B cell (primary cell): ENCODE measurements at places on chromosomes 7 and 10.

GRCh38 chr7:47288060-47288459 is 293.9 kb downstream of the TNS3 start:
- H3K27ac ChIP-seq, result no peak overlapping the region
- no peak overlapping the region for H3K4me3 ChIP-seq
- H3K36me3 ChIP-seq, result peaks cover 53% of the 10 kb centered on the region
- H3K4me1 ChIP-seq, result no peaks in the 10 kb centered on the region

DNA sequence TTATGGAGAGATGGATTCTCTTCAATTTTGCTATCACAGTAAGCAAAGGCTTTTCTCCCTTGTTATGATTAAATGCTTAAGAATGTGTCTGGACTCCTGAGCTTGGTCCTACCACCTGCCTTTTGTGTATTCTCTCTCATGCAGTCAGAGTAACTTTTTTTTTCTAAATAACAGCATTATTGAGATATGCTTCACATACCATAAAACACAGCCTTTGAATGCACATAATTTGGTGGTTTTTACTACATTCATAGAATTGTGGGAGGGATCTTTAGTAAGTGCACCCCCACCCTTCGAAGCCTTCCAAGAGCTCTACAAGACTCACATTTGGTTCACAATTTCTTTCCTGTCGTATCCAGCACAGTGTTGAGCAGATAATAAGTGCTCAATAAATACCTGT is 175.5 kb downstream of the ADAM12 start:
- no peaks in the 10 kb centered on the region for H3K27me3 ChIP-seq
- DNase-seq, result no peak
- no peak overlapping the region for H3K4me3 ChIP-seq
- H3K4me1 ChIP-seq, result no peaks in the 10 kb centered on the region
- H3K27ac ChIP-seq, result no peak overlapping the region

GRCh38 chr10:81603106-81603620 is 271.8 kb upstream of the NRG3 start:
- DNase-seq, result no peak
- H3K27me3 ChIP-seq, result no peaks in the 10 kb centered on the region
- H3K27ac ChIP-seq, result no peak overlapping the region
- H3K4me1 ChIP-seq, result no peaks in the 10 kb centered on the region
- no peak overlapping the region for H3K4me3 ChIP-seq

DNA sequence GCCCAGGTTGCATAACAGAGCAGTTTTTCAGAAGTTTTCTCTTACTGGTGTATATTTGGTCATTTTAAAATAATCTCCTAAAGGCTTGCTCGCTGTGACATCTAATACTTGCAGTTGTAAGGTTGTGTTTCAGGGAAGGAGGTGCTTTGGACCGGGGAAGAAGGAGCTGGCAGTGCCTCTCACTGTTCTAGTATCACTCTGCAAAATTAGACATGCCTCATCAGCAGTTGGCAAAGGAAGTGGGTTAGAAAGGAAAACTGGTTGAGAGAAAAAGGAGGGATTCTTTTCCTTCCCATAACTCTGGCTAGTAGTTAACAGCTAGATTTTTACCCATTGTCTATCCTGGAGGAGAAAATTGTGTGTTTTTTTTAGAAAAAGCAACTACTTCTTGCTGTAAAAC is 34.8 kb downstream of the CUL1 start:
- no peaks in the 10 kb centered on the region for H3K27me3 ChIP-seq
- no peak overlapping the region for H3K27ac ChIP-seq
- no peaks in the 10 kb centered on the region for H3K4me1 ChIP-seq
- H3K36me3 ChIP-seq, result peaks cover 10% of the 10 kb centered on the region
- H3K4me3 ChIP-seq, result no peak overlapping the region
- no peak for DNase-seq

GRCh38 chr7:151992375-151992774 is 33.1 kb upstream of the GALNT11 start:
- H3K27ac ChIP-seq, result no peak overlapping the region
- no peaks in the 10 kb centered on the region for H3K36me3 ChIP-seq
- peaks cover 7% of the 10 kb centered on the region for H3K27me3 ChIP-seq
- H3K4me3 ChIP-seq, result no peak overlapping the region
- H3K4me1 ChIP-seq, result peaks cover 3% of the 10 kb centered on the region
- DNase-seq, result peak; percentile 56

DNA sequence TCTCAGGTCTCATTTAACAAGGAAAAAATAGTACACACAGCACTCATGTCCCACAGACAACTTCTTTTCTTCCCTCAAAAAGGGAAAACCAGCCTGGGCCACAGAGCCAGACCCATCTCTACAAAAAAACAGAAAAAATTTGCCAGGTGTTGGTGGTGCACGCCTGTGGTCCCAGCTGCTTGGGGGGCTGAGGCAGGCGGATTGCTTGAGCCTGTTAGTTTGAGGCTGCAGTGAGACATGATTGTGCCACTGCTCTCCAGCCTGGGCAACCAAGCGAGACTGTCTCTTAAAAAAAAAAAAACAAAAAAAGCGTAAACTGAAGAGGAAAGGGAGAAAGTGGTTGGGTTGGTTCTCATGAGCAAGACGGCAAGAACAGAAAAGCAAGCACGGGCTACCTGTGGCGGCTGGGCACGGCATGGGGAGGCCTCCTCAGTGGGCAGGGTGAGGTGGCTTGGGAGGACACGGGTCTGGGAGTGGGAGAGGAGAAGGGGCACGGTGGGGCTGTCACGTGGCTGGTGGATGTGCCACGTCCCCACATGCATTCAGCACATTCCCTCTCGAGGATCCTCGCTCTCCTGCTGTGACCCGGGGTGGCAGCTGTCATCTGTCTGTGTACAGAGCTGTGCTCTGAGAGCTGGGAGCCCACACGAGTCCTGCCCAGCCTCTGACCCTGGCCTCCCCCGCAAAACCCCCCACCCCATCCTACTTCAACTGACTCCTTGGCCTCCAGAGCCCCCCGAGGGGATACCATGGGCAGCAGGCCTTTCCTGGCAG is 219.7 kb downstream of the MLLT10 start:
- no peak overlapping the region for H3K27ac ChIP-seq
- H3K4me1 ChIP-seq, result no peaks in the 10 kb centered on the region
- H3K4me3 ChIP-seq, result no peak overlapping the region
- H3K36me3 ChIP-seq, result no peaks in the 10 kb centered on the region
- no peaks in the 10 kb centered on the region for H3K27me3 ChIP-seq

- no peaks in the 10 kb centered on the region for H3K36me3 ChIP-seq
- H3K4me3 ChIP-seq, result no peak overlapping the region
- H3K4me1 ChIP-seq, result no peaks in the 10 kb centered on the region
- H3K27ac ChIP-seq, result no peak overlapping the region
- DNase-seq, result no peak
These were observed 427.6 kb downstream of the THSD7A start for GRCh38 chr7:11404355-11404754.

GRCh38 chr10:35716776-35717175 is 74.7 kb upstream of the FZD8 start:
- H3K4me3 ChIP-seq, result no peak overlapping the region
- H3K27ac ChIP-seq, result no peak overlapping the region
- H3K36me3 ChIP-seq, result no peaks in the 10 kb centered on the region
- H3K4me1 ChIP-seq, result no peaks in the 10 kb centered on the region
- no peak for DNase-seq

- no peak overlapping the region for H3K4me3 ChIP-seq
- H3K27ac ChIP-seq, result no peak overlapping the region
- no peaks in the 10 kb centered on the region for H3K36me3 ChIP-seq
- no peaks in the 10 kb centered on the region for H3K27me3 ChIP-seq
- no peak for DNase-seq
- no peaks in the 10 kb centered on the region for H3K4me1 ChIP-seq
These were observed 208.9 kb downstream of the SORCS3 start for GRCh38 chr10:104850023-104850422.

DNA sequence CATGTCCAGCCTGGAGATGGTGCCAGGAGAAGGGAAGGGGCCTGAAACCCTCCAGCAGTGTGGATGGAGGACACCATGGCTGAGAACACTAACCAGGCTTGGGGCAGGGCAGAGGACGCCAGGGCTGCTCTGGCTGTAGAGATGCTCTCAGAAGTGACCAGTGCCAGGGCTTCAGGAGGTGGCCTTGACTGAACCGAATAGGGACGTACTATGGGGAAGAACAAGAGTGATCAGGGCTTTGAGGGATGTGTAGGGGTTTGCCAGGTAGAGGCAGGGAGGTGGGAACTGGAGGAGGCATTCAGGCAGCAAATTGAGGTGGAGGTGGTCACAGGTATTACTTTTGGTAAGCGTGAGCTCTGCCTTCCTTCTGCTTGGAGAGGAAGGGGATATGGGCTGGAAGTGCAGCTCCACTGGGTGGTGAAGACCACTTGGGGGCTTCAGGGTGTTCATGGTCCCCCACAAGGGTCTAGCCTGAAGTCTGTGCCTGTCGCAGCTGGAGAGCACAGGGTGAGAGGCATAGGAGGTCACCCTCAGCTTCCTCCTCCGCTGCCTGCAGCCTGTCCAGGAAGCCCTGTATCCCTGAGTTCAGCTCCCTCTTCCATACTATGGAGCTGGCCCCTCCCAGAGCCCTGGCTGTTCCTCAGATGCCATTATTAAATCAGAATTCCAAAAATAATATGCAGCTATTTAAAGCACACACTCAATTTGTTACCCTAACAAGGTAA is 27.8 kb downstream of the ADCY1 start:
- H3K27ac ChIP-seq, result no peak overlapping the region
- no peak for DNase-seq
- H3K27me3 ChIP-seq, result no peaks in the 10 kb centered on the region
- no peak overlapping the region for H3K4me3 ChIP-seq

DNA sequence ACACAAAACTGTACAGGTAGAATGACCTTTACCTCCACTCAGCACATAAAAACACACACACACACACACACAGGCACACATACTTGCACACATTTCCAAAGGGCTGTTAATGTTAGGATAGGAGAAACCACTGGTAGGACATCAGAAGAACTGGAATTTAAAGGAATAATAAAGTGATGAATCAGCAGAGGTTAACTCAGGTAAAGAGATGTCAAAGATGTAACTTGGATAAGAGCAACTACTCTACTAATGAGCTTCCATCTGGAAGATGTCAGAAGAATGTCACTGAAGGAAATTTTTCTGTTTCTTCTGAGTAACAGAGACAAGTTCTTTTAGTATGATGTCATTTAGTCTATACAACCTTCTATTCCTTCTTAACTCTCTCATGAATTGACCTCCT is 26.4 kb upstream of the GPR37 start:
- H3K36me3 ChIP-seq, result no peaks in the 10 kb centered on the region
- no peak for DNase-seq
- no peak overlapping the region for H3K27ac ChIP-seq

- no peak overlapping the region for H3K27ac ChIP-seq
- DNase-seq, result no peak
- H3K27me3 ChIP-seq, result no peaks in the 10 kb centered on the region
- H3K4me1 ChIP-seq, result no peaks in the 10 kb centered on the region
These were observed 182.8 kb upstream of the ADARB2 start for GRCh38 chr10:1920127-1920526.

- DNase-seq, result no peak
- no peak overlapping the region for H3K4me3 ChIP-seq
- no peak overlapping the region for H3K27ac ChIP-seq
- no peaks in the 10 kb centered on the region for H3K36me3 ChIP-seq
- H3K27me3 ChIP-seq, result no peaks in the 10 kb centered on the region
- no peaks in the 10 kb centered on the region for H3K4me1 ChIP-seq
These were observed 20.6 kb upstream of the VPS41 start for GRCh38 chr7:38929460-38930171.

DNA sequence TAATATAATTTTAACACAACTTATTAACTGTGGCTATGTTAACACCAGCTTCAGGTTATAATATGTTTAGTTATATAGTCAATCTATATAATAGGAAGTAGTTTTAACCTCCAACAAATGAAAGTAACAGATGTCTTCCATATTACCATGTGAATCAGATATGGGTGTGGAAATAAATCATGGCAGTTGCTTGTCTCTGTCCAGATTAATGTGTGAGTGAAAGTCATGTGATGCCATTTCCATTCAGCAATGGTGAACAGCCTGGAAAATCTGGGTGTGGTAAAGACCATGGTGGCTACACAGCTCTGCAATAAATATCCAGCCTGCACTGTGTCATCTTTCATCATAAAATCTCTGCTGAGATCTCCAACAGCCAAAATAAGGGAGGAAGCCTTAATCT is 27.8 kb downstream of the HEPACAM2 start:
- H3K27me3 ChIP-seq, result no peaks in the 10 kb centered on the region
- no peak overlapping the region for H3K27ac ChIP-seq
- H3K36me3 ChIP-seq, result no peaks in the 10 kb centered on the region
- no peak overlapping the region for H3K4me3 ChIP-seq
- H3K4me1 ChIP-seq, result no peaks in the 10 kb centered on the region
- DNase-seq, result no peak

GRCh38 chr7:41779918-41780317 is 77.0 kb upstream of the INHBA start:
- H3K4me1 ChIP-seq, result peaks cover 10% of the 10 kb centered on the region
- H3K4me3 ChIP-seq, result no peak overlapping the region
- H3K27me3 ChIP-seq, result no peaks in the 10 kb centered on the region
- peak; percentile 25 for DNase-seq
- H3K36me3 ChIP-seq, result no peaks in the 10 kb centered on the region

DNA sequence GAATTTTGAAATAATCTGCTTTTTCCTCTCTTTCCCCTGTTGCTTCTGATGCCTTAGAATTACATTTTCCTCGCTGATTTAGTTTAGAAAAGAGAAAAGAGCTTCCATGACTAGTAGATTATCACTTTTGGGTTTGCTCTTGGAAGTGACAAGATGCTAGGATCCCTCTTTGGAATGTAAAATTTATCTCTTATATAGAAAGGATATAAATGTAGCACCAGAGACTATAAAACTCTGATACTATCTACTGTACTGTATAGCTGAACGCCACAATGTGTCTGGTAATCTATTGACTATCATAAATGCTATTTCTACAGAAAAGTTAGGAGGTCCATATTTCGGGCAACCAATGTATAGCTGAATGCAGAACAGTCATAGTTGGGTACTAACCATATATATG is 1.1 kb upstream of the HDAC9 start:
- no peak for DNase-seq
- H3K36me3 ChIP-seq, result no peaks in the 10 kb centered on the region
- H3K4me1 ChIP-seq, result peaks cover 17% of the 10 kb centered on the region
- H3K27me3 ChIP-seq, result no peaks in the 10 kb centered on the region
- no peak overlapping the region for H3K4me3 ChIP-seq

GRCh38 chr7:98913026-98913425 is 34.7 kb downstream of the TRRAP start:
- no peaks in the 10 kb centered on the region for H3K27me3 ChIP-seq
- no peak overlapping the region for H3K27ac ChIP-seq
- no peak overlapping the region for H3K4me3 ChIP-seq
- H3K36me3 ChIP-seq, result peaks cover 5% of the 10 kb centered on the region
- no peak for DNase-seq
- H3K4me1 ChIP-seq, result no peaks in the 10 kb centered on the region

DNA sequence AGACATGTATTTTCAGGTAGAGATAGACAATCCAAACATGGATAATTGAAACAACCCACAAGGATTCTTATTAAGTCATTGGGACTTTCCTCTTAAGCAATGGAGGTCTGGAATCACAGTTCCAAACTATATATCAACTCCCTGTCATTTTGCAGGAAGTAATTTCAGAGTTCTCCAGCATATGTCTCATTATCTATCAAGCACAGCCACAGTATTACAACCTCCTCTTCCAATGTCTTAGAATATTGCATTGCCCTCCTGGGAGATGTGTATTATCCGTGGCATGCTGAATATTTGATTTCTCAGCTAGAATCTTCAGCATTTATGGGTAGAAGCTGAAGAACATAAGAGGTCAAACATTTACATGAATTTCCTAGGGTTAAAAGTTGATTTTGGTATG is 1255.8 kb downstream of the SORCS1 start:
- H3K27me3 ChIP-seq, result no peaks in the 10 kb centered on the region
- H3K4me3 ChIP-seq, result no peak overlapping the region
- no peak overlapping the region for H3K27ac ChIP-seq
